ENCODE measurements at places on chromosomes 1 and 21.

DNA sequence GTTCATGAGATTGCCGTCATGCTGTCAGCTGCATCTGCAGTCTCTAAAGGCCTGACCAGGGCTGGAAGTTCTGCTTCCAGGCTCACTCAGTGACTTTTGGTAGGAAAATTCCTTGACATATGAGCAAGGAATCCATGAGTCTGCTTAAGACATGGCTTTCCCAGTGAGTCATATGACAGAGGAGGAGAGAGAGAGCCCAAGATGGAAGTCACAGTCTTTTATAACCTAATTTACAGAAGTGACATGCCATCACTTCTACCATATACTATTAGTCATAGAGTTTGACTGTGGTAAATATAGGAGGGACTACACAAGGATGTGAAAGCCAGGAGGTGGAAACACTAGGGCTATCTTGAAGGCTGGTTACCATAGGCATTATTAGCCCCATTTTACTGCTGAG, 115.2 kb downstream of the ROR1 start:
- DNase-seq: no peak

GRCh38 chr1:234971586-234972297, 156.9 kb downstream of the TOMM20 start:
- no peak for DNase-seq

- DNase-seq: no peak
These were observed 162.9 kb upstream of the GJB5 start for GRCh38 chr1:34591751-34592629.

DNA sequence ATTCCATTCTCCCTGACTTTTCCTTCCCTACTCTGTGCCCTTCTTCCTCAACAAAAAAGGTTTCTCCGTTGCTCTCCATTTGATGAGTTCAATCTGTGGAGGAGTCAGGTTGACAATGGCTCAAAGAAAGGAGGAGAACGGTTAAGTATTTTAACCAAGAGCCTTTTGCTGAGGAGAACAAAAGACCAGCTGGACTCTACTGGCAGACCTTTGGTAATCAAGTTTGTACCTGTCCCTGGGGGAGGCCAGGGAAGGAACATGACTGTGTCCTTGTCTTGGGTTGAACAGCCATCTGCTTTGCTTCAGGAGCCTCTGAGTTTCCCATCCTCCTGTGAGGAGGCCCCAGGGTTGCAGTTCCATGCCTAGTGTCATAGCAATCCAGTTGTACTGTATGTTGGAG, 29.9 kb downstream of the TTF2 start:
- DNase-seq: no peak

DNA sequence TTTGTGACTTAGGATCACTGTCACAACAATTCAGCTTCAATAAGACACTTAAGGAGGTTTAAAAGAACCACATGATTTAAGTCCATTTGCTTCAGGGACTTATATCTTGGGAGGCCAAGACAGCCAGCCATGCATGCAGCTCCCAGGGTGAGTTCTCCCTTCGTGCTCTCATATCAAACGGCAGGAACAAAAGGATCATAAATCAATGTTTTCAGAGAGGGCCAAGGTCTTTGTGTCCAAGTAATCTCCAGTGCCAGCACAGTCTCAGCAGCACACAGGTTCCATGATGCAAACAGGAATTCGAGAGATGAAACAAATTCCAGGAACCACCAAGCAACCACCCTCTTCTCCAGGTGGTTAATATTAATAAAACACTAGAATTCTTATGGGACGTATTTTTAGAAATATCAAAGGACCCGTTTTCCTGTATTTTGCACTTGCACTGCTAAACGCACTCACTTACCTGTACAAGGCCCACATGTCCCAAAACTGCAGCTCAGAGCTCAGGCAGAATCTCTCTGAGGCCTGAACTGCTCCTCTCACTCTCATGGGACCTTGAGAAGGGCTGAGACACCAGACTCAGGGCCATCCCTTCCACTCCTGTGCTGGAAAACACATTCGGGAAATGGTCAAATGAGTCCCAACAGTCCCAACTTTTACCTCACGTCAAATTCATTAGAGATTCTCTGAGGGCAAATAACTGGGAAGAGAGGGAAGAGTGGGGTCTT, 100.0 kb upstream of the RAB4A start:
- DNase-seq: no peak

- DNase-seq: no peak
These were observed 179.9 kb downstream of the ZC3H11B start for GRCh38 chr1:219433001-219433400.
